ENCODE measurements at places on chromosomes 3 and 15.
A peak's percentile ranks its signal among the peaks of the same experiment; 100 is the strongest.

DNA sequence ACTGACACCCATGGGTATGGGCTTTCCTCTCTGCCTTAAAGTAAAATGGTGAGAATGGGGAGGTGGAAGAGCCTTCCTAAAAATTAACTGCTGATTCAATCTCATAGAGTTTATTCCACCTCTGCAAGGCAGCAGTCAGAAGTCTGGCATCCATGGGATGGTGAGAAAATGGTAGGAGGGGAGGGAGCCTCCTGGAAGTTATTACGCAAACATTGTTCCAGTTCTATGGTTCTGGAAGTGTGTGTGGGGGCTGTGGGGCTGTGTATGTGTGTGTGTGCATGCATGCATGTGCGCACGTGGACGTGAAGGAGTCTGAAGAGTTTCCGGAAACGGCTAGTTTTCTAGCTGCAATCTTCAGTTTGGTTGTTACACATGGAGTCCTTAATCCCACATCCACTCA, 177.6 kb downstream of the KCNAB1 start:
- no peak for DNase-seq

DNA sequence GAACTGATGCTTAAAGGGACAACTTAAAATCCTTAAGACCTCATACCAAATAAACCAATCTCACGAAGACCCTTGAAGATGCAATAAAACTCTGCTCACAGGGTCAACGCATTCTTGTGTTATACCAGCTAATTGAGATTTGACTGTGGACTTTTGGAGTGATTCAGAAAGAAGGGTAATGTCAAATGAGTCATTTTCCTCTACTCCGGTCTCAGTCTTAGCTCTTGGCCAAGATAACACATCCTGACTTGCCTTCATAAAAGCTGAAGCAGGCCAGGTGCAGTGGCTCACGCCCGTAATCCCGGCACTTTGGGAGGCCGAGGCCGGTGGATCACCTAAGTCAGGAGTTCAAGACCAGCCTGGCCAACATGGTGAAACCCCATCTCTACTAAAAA, 3.8 kb downstream of the PKM start:
- DNase-seq, result peak; percentile 90

DNA sequence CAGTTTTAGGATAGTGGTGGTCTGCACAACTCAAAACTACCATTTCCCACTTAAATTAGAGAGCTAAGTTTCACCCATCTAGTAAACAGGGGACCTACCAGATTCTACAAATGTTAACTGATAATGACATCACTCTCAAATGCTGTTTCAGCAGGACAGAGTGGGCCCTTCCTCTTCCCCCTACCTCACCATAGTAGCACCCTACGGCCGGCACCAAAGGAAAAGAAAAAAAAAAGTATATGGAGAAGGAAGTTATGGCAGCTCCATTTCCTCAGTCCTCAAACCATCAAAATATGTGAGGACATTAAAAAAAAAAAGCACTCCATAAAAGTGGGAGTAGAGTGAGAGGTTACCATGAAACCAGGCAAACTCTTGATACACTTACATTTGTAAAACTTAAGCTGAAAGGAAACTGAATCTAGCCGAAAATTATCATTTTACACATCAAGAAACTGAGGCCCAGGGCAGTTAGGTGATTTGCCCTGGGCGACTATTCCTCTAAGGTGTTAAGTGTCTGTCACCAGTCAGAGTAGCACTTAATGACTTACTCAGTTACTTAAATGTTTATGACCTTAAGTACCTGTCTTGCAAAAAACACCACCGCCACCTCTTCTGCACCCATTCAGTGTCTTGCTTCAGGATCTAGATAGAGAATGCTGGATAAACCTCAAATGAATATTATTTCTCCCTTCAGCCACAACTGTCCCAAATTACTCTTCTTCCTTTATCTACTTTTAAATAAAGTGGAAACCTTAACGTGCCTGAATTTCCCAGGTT, 2.7 kb downstream of the MSL2 start:
- peak; percentile 45 for DNase-seq

DNA sequence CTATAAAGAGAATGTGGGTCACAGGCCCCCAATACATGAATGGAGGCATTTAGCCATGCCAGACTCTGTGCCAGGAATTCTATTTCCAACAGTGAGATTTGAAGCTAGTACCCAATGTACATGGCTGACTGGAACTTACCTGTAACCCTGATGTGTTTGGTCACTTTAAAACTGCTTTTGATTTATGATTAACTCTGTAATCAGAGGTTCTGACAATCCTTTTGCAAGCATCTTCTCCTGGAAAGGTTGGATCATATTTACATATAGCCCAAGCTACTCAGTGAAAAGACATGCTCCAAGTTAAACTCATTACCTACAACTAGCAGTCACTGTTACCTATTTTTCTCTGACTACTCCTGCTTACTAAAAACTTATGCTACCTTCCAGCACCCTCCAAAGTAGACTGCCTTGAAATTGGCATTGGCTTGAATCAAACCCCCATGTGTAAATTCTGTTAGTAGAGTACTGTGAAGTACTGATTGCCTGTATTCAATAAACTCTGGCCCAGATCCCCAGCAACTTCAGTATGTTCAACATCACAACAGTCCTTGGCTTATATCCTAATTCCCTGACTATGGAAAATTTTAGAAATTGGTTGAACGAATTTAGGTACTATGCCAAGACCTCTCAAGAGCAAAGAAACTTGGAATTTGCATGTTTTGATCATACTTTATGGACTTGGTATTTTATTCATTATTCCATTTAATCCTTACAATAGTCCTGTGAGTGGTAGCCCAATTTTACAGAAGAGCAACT, 665.6 kb upstream of the NECTIN3 start:
- no peak for DNase-seq
